ENCODE measurements at places on chromosomes 1 and 21. TPM values are rescaled to one million over a fixed set of nuclear protein-coding genes. Genes with fewer than 3 reads are reported as not detected.
A peak's percentile ranks its signal among the peaks of the same experiment; 100 is the strongest.

GRCh38 chr1:43671626-43672330 lies 21.8 kb downstream of the KDM4A start:
- no peak for DNase-seq

GRCh38 chr21:25676451-25676850 lies 37.4 kb downstream of the JAM2 start:
- no peak for DNase-seq

DNA sequence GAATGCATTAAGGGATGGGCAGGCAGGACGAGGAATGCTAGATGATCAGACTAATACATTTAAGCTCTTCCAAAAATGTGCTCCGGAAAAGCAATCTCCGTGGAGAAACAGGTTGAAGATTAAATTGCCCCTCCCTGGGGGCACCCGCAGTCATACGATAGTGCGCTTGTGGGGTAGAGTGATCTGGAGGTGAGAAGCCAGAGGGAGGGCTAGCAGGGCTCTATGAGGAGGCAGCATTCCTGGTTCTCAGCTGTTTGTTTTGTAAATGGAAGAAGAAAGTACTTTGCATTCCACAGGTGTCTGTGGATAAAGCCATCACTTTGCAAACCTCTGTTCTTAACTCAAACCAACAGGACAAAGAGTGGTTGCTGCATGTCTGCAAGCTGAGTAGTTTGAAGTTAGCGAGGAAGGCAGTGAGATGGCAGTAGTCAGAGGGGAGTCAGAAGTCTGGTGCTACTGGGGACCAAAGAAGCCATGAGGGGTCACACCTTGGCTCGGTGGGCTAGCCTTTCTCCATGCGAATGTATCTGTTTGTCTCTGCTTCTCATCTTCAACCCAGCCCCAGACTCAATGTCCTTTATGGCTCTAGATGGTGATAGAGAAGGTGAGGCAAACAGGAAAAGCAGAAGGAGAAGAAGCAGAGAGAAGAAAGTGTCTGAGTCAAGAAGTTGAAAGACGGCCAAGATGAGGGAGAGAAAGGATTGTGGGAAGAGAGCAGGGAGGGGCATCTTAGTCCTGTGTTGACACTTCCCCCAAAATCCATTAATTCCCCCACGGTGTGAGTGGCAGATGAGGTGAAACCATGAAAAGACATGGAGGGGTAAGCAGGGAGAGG lies 65.2 kb upstream of the GJA8 start:
- DNase-seq = no peak

Gene DLGAP3
- polyA plus RNA-seq = not detected

Gene TSPEAR
- polyA plus RNA-seq = not detected

- DNase-seq = no peak
These were observed 39.4 kb downstream of the LTN1 start for GRCh38 chr21:28953247-28953646.

Gene ZFP69
- polyA plus RNA-seq = 1.4 TPM

Gene FMO5
- polyA plus RNA-seq = 0.60 TPM

DNA sequence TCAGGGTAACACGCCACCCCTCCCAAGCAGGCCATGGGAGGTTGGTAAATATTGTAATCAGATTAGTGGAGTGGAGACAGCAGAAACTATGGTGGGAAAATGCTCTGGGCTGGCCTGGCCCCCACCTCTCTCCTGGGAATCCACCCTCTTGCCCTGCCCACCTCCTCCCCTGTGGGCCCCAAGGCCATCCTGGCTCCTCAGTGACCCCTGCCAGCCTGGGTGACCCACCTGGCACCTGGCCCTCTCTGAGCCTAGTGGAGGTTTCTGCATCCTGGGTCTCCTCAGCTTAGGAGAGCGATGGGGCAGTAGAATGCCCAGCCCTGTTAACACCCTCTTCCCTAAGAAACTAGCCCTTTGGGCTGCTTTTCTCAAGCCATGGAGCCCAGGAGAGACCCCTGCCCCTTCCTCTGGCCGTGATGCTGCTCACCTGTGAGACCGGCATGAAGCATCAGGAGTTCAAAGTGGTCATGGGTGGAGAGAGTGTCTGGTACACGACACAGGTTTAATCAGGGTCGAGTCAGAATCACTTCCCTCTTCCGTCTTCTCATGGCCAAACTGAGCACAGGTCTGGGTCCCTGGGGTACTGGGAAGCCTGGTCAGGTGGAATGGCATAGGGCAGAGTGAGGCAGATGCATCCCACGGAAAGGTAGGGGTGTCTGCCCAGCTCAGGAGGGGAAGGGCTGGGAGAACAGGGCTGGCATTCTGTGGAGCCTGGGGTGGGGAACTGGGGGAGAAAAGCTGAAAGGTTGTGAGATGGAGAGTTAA lies 10.7 kb upstream of the DMBX1 start:
- DNase-seq = no peak

Gene RIPPLY3
- 0.22 TPM for polyA plus RNA-seq

Gene DFFA
- 33.2 TPM for polyA plus RNA-seq

DNA sequence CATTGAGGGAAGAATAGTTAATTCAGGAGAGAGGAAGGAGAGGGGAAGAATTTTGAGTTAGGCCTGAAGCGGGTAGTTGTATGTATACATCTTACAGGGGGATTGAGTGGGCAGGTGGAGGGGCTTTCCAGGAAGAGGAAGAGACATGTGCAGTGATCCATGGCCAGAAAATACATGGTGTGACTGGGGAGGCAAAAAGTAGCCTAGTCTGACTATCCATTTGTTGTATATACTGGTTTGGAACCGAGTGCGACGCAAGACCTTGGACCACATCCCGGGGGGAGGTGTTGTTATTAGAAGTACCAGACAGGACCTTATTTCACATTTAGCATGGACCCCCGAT lies 158.3 kb downstream of the SDCCAG8 start:
- DNase-seq = no peak

GRCh38 chr1:233885196-233885920 lies 19.1 kb upstream of the SLC35F3 start:
- no peak for DNase-seq

Gene TXNDC12
- 87.7 TPM for polyA plus RNA-seq

DNA sequence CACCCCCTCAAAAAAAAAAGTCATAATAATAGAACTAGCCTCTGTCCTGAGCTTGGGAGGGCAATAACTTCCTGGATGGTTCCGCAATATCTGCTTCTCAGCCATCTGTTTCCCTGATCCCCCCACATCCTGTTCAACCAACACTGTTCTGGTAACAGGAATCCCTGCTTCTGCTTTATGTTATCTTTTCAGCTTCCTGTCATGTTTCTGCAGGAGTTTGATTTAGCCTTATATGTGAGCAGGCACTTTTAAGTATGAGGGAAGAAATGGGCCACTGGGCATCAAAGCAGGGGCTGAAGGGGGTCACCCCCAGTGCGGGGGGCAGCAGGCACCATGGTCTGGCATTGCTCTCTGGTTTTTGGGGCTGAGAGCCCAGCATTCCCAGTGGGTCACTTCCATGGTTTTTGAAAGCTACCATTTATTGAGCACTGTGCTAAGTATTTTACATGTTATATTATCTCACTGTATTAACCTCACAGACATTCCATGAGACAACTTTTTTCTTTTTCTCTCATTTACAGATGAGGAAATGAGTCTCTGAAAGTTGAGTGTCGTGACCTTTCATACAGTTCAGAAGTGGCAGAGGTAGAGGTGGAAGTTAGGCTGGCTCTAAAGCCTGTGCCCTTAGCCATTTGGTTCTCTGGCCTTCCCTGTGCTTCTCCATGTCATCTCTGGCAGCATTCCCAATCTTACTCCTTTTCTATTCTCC lies 61.9 kb downstream of the DNTTIP2 start:
- DNase-seq = no peak

DNA sequence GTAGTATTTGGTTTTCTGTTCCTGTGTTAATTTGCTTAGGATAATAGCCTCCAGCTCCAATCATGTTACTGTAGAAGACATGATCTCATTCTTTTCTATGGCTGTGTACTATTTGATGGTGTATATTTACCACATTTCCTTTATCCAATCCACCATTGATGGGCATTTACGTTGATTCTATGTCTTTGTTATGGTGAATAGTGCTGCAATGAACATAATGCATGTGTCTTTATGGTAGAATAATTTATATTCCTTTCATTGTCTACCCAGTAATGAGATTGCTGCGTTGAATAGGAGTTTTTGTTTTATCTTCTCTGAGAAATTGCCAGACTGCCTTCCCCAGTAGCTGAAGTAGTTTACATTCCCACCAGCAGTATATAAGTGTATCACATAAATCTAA lies 538.8 kb downstream of the LRRIQ3 start:
- DNase-seq = no peak

Gene NPPB
- polyA plus RNA-seq = 0.12 TPM

GRCh38 chr1:164764333-164764732 lies 205.3 kb downstream of the PBX1 start:
- no peak for DNase-seq

- peak; percentile 91 for DNase-seq
These were observed 20.3 kb upstream of the AZIN2 start for GRCh38 chr1:33060579-33061083.

Gene KCNQ4
- 0.06 TPM for polyA plus RNA-seq

- no peak for DNase-seq
These were observed 30.6 kb upstream of the LCE5A start for GRCh38 chr1:152479792-152480595.

DNA sequence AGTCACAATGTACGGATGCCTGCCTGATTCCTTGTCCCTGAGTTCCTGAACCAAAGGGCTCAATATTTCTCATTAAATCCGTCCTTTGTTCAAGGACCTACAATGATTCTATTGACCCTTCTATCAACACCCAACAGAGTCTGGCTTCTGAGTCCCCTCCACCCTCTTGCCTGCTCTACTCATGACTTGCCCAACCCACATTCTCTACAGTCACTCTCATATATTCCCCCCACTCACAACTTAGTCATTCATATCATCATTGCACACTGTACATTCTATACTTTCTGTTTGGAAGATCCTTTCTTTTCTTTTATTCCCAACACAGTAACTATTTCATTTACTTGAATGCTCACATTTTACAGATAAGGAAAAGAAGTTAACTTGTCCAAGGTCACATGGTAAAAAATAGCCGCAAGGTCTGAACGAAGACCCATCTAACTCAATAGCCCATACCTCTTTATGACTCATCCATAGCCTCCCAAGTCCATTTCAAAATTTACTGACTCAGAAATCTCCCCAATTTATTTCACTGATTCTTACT lies 3.6 kb downstream of the OTUD7B start:
- no peak for DNase-seq

Gene PADI4
- not detected for polyA plus RNA-seq

GRCh38 chr1:157040802-157041201 lies 4.7 kb downstream of the ARHGEF11 start:
- peak; percentile 7 for DNase-seq

Gene TEDDM1
- polyA plus RNA-seq = not detected

Gene TMPRSS15
- not detected for polyA plus RNA-seq

GRCh38 chr21:45817345-45817744 lies 164.2 kb upstream of the COL6A1 start:
- no peak for DNase-seq

All from BJ (cell line).